ENCODE measurements at places on chromosomes 6 and 20.

DNA sequence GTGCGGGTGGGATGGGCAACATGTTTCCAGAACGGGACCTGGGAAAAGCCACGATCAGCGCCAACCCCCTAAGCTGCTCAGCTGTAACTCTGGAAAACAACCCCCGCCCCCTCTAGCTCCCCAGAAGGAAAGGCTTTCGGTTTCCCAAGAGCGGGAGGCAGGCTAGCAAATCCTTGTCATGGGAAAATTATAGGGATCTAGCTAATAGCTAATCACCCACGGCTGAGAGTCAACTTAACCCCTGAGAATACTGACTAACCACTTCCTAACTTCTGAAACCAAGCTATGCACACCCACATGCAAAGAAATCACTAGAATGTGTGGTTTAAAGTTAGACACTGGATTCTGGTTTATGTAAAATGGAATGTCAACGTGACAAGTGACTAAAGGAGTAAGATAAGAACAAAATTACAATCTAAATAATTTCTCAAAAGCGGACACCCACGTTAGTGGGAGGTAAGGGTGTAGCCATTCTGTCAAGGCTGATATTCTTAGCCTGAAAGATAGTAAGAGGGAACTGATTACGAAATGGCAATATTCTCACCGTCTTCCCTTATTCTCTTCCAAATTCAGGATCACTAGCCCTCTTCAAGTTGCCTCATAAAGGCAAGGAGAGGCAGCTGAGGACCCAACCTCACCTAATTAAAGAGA lies 20.1 kb downstream of the JAG1 start:
- DNase-seq = peak; percentile 72

GRCh38 chr20:34703424-34704176 lies 544 bp upstream of the TP53INP2 start:
- peak; percentile 18 for DNase-seq

DNA sequence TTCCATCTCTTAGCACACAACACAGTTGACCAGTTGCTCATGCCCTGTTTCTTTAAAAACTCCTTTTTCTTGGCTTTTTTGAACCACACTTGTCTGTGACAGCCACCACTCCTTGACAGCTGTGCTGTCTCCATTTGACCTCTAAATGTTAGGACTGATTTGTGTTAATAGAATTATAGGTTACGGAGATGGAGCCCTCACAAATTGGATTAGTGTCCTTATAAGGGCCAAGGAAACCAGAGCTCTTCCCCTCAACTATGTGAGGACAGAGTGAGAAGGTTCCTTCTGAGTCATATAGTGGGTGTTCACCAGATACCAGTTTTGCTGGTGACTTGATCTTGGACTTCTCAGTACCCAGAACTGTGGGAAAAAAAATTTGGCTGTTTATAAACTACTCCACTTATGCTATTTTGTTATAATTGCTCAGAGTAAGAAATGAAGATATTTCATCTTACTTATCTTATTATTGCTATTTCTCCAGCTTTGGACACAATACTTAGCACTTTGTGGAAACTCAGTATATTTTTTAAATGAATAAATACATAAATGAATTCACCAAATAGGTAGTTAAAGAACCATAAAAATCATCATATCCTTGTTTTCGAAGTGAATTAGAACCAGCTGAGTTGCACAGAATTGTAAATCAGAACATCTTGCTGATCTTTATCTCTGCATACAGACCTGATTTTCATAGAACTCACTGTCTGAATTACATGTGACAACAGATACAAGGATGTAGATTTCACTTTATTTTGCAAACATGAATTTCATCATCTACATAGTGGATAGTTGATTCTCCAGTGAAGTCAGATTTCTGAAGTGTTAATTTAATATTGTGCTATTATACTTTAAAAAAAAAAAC lies 598.5 kb upstream of the IRAK1BP1 start:
- no peak for DNase-seq

- no peak for DNase-seq
These were observed 14.3 kb downstream of the ENPP1 start for GRCh38 chr6:131822119-131822518.
